ENCODE measurements at places on chromosomes 7 and 10.
A peak's percentile ranks its signal among the peaks of the same experiment; 100 is the strongest.

DNA sequence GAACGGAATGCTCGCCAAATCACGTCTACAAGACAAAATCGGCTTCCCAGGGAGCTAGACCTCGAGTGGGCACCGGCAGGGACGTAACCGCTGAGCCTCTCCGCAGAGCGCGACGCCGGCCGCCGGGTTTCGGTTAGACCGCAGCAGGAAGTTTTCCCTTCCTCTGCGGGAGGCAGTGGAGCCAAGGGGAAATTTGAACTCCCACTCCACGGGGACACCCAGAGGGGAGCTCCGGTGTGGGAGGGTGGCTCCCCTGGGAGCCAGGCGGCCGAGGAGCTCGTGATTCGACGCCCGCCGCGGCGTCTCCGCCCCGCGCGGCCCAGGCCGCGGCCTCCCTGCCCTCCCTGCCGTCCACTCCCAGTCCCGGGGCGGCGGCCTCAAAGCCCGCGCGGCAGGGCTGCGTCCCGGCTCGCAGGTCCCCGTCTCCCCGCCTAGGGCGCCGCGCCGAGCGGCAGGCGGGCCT, 426 bp downstream of the SYPL1 start:
- DNase-seq, result peak; percentile 72

GRCh38 chr10:94583124-94583523, 37.5 kb downstream of the HELLS start:
- DNase-seq, result no peak

DNA sequence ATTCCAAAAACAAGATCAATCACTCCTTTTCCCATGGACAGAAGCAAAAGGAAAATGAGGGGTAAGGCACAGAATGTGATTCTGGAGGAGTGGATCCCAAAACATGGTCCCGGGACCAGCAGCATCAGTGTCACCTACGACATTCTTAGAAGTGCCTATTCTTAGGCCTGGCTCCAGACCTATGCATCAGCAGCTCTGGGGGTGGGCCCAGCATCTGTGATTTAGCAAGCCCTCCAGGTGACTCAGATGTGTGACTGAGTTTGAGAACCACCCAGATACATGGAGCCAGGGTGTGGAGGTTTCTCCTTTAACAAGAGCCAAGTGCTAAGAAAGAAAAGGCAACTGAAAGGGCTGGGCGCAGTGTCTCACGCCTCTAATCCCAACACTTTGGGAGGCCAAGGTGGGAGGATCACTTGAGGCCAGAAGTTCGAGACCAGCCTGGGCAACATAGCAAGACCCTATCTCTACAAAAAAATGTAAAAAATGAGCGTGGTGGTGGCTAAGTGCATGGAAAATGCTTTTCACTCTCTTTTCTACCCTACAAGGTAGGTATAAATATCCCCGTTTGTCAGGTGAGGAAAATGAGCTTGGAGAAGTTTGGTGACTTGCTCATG, 17.1 kb upstream of the ARPC1A start:
- no peak for DNase-seq

DNA sequence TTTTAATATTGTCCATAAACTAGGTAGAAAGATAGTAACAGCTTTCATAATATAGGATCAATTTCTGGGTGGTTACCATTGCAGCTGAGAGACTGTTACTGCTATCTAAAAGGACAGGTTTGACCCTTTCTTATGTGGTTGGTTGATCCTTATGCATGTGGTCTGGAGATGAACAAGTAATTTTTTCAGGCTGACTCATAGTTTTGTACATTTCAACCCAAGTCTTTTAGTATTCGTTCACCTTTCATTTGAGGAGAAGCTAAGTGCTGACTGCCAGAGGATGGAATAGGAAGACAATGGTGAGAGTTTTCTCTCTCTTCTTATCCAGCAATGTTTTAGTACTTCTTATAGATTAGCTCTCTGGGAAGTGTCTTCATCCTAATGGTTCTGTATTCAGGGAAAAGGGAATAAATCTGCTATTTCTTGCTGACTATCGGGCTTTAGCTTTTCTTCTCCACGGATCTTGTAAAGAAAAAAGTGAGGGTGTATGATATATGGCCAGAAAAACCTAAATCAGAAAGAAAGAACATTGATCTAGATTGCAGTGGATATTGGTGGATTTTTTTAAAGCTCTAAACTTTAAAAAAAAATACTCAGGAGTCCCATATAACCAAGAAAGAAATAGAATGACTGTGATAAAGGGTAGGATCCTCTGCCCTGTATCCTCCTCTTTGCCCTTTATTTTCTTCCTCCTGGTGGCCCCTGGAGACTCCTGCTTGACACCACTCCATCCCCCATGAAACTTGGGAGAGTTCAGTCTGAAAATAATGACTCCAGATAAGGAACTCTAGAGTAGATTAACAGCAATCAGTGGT, 88.0 kb downstream of the CPED1 start:
- DNase-seq, result peak; percentile 94

DNA sequence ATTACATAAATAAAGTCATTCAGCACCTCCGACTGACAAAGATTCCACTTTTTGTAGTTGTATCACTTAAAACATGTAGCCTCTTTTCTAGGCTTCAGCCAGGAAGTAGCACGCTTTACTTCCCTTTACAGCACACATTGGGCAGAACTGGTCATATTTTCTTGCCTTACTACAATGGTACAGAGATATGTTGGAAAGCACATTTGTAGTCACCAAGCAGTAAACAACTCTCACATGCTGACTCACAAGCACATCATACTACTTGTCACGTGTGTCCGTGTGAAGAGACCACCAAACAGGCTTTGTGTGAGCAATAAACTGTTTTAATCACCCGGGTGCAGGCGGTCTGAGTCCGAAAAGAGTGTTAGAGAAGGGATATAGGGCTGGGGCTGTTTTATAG, 1071.8 kb downstream of the DNAJB9 start:
- no peak for DNase-seq

DNA sequence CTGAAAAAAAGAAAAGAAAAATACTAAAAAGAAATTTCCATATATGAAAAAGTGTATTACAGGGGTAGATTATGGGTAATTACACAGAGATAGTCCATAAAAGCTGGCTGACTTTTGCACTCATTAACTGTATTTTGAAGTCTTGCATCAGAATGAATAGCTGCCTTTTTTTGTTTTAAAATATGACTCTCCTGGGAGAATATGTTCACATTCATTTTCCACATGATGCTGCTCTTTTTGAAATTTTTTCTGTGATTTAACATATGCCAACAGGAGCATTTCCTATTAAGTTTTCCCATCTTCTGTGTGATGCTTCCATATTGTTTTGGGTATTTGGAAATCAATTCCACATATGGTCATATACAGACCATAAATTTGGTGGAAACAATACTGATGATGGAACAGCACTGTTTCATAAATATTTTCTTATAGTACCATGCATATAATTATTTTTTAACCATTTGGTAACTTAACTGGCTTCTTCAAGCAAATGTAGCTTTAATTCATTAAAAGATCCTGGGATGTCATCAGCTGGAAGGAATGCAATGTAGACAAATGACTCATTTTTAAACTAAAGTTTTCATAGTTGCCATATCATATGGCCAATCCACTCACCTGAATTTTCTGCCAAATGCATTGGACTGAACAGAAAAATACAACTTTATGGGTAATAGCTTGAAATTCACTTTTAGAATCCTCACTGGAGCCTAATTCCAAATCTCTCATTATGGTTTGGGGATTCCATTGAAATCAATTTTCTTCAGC, 313.9 kb upstream of the GLI3 start:
- no peak for DNase-seq

All from choroid plexus epithelial cell (primary cell).